AG09309 (cell line): ENCODE measurements at places on chromosomes 6 and 20.

DNA sequence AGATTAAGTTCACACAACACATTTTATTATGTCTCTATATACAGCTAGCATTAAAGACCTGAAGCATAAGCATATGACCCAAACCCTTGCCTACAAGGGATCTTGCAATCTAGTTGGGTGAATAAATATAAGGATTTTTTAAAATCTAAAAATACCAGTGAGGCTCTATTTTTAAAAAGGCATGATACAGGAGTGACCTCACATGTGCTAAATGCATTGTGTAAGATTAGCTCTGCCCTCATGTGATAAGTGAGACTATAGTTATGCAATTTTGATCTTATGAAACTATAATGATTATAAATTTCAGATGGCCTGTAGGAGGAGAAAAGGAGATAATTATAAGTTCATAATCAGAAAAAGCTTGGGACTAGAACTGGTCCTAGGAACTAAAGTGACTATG, 451.0 kb upstream of the MAN1A1 start:
- DNase-seq = no peak

DNA sequence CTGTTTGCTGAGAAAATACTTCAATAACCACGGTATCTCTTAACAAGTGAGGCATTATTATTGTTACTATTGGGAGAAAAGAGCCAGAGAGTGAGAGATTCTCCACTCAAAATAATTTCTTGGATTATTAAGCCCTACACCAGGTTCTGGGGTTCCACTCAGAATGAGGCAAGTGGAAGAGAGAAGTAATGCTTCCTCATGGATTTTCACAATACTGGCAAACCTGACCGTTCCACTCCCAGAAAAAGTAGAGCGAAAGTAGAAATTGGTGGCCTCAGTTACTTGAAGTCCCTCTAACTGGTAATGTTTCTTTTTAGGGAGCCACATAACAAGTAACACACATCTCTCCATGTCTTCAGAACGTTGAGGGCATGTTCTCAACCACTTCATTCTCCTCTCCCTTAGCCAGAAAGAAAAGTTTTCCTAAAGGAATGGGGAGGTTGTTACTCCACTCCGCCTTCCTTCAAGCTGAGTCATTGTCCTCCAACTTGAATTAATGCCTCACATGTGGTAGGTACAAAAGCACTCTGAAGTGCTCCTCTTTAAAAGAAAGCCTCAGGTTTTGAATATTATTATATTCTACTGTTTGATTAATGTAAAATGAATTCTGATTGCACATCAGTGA, 1.9 kb downstream of the BAG2 start:
- peak; percentile 56 for DNase-seq

DNA sequence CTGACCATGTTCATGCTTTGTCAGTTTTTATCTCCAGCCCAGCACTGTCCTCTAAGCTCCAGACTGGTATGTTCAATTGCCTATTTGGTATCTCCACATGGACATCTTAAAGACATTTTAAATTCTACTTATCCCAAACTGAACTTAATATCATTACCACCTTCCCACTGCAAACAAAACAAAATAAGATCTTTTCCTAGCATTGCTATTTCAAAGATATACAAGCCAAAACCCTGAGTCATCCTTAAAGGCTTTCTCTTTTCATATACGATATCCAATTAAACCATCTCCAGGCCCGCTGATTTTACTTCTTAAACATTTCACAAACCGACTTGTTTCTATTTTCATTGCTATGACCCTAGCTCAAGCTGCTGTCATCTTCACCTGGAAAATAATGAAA, 35.1 kb upstream of the HS3ST5 start:
- DNase-seq = no peak

GRCh38 chr6:99147206-99147605, 199.5 kb upstream of the FBXL4 start:
- no peak for DNase-seq

- DNase-seq = no peak
Observed at GRCh38 chr20:1576641-1577040, 19.1 kb upstream of the SIRPD start.

DNA sequence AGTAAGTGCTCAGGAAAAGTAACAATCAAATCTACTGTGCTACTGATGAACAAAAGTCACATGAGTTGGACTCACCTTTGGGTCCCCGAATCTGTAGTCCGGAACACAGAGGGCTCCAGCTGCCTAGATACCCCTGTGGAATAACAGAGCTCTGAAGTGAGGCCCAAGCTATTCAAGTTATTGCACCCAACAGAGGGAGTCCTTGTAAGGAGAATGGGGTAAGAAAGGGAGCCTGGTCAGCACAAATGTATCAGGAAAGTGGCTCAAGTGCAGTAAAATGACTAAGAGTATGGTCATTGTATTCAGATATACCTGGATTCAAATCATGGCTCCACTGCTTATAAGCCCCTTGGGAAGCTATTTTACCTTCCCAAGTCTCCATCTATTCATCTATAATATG, 20.9 kb downstream of the EDN1 start:
- DNase-seq = no peak

DNA sequence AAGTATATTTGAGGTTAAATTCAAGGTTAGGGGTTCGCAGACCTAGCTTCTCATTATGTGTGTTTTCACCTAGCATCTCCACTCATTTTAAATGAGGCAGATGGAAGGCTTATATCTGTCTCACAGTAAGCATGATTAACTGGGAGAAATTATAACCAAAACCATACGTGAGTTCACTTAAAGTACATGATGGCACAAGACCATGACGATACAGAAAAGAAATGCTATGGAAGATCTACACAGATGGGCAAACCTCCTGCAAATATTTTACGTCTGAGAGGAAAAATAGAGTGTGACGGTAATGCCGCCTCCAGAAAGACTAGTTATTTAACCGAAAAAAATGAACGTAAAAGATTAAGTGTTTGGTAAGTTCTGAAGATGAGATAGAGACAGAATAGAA, 337.8 kb downstream of the FARS2 start:
- peak; percentile 18 for DNase-seq

GRCh38 chr20:47960769-47961541, 175.7 kb upstream of the SULF2 start:
- DNase-seq = no peak

GRCh38 chr20:46681032-46681854, 8.0 kb downstream of the TP53RK start:
- DNase-seq = no peak

- DNase-seq = no peak
Observed at GRCh38 chr6:84019141-84019841, 14.3 kb upstream of the MRAP2 start.

GRCh38 chr20:5395932-5396727, 79.4 kb upstream of the PROKR2 start:
- DNase-seq = no peak

- DNase-seq = no peak
Observed at GRCh38 chr6:49766762-49767161, 20.3 kb downstream of the PGK2 start.
